ENCODE measurements at places on chromosomes 6 and 20.

- no peak for DNase-seq
These were observed 32.8 kb downstream of the REPS1 start for GRCh38 chr6:138955262-138955661.

DNA sequence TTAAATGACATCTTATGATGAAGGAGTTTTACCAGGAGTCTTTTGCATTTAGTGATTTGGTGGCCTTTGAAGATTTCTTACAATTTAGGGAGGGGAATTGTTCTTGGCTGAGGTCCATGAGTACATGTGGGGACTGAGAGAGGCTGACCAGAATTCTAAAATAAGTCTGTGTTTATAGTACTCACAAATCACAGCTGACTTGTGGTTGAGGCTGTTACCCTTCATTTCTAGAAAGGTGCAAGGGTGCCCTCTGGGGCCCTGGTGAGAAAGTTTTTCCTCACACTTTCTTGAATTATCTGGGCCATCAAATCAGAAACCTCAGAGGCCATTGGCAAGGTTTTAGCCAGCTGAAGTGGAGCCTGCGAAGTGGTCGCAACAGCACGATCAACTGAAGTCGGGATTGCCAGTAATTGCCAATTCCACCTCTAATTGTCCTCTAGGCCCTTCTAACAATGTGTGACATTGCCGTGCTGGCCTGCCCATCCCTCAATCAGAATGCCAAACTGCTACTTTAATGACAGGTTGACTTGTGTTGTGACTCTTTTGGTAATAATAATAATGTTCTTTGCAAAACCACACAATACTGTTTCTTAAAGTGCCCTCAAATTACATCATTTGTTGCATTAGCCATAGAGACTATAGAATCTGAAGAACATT is 221.6 kb downstream of the OGFRL1 start:
- DNase-seq, result peak; percentile 89

GRCh38 chr6:28353981-28354676 is 4.4 kb downstream of the ZKSCAN3 start:
- no peak for DNase-seq

DNA sequence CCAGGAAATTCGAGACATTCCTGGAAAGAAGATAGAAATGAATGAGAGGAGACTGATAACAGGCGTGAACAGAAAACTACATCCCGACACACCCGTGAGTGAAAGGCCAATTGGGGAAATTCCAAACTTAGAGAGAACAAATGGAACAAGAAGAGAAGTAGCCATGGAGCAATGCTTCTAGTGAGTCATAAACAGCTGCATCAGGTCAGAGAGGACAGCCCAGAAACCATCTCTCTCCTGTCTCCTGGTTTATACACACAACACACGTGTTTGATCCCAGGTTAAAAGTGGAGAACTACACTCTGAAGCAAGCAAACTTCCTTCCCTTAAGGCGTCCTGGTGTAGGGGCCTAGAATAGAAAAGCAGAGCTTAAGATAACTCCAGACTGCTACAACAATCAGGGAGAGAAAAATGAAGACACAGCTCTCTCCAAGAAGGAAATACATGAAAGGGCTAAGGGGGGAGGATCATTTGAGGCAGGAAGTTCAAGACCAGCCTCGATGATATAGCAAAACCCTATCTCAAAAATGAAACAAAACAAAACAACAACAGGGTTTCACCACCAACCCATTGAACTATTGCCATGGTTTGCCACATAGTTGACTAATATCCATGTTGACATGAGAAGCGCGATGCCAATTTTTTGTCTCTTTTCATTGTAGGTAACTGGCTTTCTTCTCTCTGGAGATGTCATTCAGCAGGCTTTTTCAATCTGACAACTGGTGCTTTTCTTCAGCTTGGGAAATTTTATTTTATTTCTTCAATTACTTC is 26.9 kb downstream of the NRN1 start:
- no peak for DNase-seq

GRCh38 chr6:43824703-43825064 is 54.7 kb downstream of the VEGFA start:
- no peak for DNase-seq

DNA sequence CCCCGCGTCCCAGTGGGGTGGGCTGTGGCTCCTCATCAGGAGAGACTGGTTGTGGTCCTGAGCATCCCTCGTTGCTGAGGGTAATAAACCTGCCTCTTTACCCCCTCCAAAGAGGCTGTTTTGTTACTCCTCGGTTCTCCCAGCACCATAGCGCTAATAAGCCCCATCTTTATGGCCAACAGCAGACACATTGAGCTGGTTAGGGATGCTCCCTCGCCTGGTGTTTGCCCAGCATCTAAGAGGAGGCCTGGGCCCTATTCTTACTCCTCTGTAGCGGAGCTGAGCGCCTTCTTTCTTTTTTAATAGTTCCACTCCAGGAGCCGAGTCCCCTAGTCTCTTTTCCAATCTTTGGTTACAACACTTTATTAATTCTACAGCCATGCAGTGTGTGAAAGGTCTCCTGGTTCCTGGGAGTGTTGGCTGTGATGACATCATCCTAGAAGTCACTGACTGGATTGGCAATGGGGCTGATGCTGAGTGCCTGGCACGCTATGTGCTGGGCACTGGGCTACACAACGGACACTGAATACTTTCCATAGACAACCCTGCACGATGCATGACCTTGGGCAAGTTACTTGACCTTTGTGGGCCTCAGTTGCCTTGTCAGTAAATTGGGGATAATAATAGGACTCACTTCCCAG is 50.6 kb upstream of the CCDC167 start:
- peak; percentile 30 for DNase-seq

DNA sequence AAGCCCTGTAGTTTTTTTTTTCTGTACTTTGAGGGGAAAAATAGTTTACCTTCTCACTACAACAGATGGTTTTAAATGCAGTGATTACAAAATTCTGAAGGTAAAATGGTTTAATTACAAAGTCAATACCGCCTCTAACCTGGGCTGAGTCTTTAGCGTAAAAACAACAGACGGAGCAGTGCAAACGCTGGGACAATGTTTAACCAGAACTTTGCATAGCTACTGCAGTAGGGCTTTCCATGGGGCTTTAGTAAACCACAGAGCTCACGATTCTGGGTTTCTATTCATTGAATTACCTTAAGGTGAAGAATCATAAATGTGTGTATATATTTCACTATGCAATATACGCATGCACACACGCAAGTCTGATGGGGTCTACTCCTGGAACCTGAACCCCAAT is 77.9 kb downstream of the RFX6 start:
- DNase-seq, result no peak

DNA sequence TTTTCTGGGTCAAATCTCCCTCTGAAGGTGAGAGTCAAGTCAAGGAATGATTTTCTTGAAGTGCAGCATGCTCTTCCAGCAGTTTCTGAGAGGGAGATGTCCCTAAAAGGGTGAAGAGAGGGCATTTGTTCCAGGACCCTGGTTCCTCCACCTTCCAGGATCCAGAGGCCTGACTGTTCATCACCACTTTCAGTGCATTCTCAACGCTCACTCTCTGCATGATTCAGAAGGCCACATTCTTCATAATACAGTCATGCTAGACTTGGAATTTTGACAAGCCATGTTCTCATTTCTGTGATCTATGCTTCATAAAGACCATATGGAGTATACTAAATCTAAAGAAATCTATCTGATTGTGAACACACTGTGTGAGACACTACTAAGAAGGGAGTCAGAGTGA is 85.1 kb downstream of the PDE7B start:
- peak; percentile 95 for DNase-seq

DNA sequence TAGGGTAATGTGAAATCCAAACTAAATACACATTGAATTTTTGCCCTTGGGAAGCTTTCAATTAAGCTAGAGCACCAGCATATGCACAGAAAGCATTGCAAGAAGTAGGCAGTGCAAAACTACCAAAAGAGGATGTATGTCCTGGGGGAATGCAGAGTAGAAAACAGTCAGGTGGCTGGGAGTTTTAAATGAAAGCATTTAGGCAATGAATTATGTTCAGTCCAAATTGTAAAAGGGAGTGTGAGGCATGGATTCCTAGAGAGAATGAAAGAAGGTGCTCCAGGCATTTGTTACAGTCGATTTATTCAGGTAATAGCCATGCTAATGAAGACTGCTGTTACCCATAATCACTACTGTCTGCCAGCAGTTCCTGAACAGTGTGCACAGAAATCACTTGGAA is 604.1 kb upstream of the POU3F2 start:
- DNase-seq, result no peak

DNA sequence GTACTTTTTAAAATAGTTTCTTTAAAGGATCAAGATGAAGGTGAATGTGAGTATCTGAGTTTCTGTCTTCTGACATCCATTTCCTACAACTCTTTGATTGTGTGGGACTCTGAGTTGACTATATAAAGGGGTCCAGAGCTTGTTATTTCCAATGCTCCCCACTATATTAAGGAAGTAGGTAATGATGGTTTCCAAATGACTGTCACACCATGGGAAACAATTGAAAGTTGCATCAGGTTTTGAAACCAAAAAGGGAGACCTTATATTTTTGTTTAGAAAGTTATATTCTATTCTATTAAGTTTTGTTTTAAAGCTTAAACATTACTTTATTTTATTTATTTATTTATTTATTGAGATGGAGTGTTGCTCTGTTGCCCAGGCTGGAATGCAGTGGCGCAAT is 11.2 kb downstream of the CASS4 start:
- no peak for DNase-seq

DNA sequence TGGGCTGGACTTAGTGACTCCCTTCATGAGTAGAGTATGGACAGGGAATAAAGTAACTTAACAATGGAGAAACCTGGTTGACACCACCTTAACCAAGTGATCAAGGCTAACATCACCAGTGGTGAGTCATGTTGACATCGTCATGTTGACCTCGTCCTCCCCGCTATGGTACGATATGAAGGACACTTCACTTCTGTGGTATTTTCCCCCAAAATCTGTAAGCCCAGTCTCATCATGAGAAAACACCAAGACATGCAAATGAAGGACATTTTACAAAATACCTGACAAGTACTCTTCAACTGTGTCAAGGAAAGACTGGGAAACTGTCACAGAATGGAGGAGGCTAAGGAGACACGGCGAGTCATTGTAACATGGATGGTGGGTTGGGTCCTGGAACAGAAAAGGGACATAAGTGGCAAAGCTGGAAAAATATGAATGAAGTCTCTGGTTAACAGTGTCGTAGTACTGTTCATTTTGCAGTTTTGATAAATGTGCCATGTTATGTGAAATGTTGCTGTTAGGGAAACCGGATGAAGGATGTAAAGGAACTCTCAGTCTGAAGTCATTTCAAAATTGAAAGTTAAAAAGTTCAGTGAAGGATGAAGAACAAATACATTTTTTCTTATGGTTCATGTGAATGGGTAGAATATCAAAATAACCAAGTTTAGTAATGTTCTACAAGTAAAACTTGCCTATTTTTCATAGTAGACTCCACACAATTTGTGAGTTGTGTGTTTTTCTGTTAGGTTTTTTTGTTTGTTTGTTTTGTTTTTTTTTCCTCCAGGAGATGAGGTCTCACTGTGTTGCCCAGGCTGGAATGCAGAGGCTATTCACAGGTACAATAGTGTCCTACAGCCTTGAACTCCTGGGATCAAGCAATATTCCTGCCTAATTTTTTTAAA is 247.5 kb downstream of the TMEM242 start:
- DNase-seq, result no peak

DNA sequence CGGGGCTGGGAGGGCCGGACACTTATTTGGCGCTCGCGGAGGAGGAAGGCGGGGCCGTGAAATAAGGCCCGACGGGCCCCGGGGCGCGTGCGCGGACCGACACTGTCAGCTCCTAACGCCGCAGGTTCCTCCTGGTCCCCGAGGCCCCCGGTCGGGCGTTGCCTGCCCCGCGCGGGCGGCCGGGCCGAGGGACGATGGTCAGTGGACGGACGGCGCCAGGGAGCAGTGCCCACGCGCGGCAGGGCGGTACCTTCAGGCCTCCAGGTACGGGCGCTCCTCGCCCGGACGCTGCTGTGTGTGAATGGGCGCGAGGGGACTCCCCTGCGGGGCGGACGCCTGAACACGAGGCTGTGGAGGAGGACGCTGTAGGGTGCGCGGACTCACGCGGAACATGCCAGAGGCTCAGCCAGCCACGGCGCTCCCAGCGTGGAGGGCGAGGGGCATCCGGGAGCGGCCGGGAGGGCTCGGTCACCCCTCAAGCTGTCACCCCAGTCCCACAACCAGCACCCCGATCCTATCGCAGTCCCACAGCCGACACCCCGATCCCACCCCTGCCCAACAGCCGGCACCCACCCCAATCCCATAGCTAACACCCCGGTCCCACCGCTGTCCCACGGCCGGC is 339 bp upstream of the GMEB2 start:
- DNase-seq, result peak; percentile 97

DNA sequence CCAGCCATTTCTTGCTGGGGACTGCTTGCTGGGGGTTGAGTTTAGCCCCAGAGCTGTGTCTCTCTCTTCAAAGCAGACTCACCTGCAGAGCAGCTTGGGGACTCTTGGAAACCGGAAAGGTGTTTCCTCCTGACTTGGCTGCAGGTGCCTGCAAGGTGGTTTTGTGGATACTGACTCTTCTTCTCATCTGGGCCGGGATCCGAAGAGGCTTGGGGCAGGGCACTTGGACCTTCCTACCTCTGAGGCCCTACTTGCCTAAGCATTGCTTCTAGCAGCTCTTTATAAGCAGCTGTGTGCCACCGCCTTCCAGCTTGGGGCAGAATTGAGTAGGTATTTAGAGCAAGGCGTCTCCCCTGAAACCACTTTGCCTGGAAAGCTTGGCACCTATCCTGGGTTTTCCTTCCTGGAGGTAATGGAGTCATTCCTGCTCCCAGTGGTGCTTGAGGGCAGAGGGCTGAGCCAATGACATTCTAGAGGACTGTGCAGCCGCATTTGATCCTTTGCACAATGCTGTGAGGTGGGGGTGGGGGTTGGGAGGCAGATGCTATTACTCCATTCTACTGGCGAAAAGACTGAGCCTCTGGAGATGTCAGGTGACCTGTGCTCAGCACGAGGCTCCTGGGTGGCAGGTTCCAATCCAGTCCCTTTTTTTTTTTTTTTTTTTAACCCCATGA is 3.4 kb upstream of the CTSZ start:
- DNase-seq, result no peak

- no peak for DNase-seq
These were observed 69.4 kb downstream of the INSM1 start for GRCh38 chr20:20437314-20437713.

DNA sequence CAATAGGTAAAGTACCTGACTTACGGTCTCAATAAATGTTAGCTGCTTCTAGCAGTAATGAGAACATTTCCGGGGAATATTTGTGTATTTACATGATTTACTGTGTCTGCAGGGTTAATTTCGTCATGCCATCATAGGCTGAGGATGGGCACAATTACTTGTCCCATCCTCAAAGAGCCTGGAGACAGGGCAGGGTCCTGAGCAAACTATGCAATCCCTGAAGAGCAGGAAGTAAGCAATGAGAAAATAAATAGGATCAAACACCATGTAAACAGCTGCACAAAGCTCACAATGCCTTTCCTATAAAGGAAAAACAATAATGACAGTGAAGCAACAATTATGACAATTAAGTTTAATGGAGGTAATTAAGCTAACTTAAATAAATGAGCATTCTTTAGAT is 114.6 kb upstream of the FOXQ1 start:
- no peak for DNase-seq

- DNase-seq, result peak; percentile 93
These were observed 165.6 kb downstream of the KCNQ5 start for GRCh38 chr6:72787391-72788031.

GRCh38 chr6:139943391-139943790 is 568.9 kb upstream of the CITED2 start:
- peak; percentile 81 for DNase-seq

GRCh38 chr6:1013656-1014430 is 298.1 kb upstream of the FOXQ1 start:
- no peak for DNase-seq

- peak; percentile 89 for DNase-seq
These were observed 24.9 kb downstream of the KIF13A start for GRCh38 chr6:17962436-17963031.

GRCh38 chr20:14336686-14337085 is 726 bp downstream of the FLRT3 start:
- DNase-seq, result peak; percentile 45
